ENCODE measurements at places on chromosomes 5 and 9. TPM values are rescaled to one million over a fixed set of nuclear protein-coding genes. Genes with fewer than 3 reads are reported as not detected.
A peak's percentile ranks its signal among the peaks of the same experiment; 100 is the strongest.

- no peak for DNase-seq
Measured at GRCh38 chr9:69633716-69634115, 38.5 kb downstream of the APBA1 start.

GRCh38 chr5:151733358-151734063 is 24.9 kb downstream of the ATOX1 start:
- no peak for DNase-seq

DNA sequence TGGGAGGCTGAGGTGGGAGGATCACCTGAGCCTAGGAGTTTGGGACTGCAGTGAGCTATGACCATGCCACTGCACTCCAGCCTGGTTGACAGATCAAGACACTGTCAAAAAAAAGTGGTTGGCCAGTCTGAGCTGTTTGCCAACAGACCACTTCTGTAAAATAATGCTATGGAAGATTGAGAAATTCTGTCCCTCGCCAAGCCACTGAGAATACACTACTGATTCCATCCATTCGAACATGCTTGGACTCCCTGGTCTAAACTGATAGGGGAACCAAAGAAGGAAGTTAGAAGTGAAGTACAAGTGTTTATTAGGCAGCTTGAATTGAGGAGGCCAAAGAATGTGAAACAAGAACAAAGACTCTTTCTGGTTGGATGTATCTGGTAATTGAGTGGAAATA is 27.2 kb downstream of the ENC1 start:
- DNase-seq: no peak

- DNase-seq: no peak
Measured at GRCh38 chr9:15642369-15642962, 89.6 kb downstream of the CCDC171 start.

DNA sequence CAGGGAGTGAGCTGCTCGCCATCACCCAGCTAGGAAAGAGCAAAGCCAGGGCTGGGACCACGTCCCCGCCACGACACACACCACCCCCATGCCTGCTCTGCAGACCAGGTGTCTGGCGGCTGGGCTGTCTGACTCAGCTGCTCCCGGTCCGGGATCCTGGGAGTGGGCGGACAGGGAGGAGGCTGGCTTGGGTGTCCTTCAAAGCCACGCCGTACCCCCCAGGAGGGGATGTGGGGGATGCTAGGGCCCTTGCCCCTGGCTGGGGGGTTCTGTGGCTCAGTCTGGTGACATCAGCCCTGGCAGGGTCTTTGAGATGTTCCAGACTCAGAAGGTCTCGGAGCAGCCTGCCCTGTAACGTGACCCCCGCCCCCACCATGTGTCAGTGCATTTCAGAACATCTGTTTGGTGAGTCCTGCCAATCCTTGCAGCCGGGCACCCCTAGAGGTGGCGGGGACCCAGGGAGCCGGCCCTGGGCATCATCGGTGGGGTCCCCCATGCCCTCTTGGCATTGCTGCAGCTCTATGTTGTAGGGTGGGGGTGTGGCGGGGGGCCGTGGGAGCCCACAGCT is 62.3 kb downstream of the HMCN2 start:
- DNase-seq: peak; percentile 39

DNA sequence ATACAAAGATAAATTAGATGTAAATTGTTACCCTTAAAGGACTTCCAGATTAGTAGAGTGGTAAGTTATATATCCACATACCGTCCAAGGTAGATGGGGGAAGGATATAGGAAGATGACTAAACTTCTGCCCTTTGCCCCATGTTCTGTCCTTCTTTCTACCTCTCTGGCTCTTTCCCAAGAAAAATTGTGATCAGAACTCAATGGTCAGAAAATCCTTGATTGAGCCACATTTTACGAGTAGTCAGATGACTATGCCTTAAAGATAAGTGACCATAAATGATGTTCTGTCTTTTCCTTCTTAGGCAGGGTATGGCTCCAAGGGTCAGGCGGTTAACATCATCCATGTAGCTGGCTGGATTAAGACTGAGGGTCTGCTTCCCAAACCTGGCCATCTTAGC is 4.4 kb downstream of the FRRS1L start:
- no peak for DNase-seq

GRCh38 chr9:13500034-13500433 is 220.5 kb upstream of the MPDZ start:
- DNase-seq: no peak

GRCh38 chr9:27110181-27110580 is 1.2 kb downstream of the TEK start:
- DNase-seq: no peak

DNA sequence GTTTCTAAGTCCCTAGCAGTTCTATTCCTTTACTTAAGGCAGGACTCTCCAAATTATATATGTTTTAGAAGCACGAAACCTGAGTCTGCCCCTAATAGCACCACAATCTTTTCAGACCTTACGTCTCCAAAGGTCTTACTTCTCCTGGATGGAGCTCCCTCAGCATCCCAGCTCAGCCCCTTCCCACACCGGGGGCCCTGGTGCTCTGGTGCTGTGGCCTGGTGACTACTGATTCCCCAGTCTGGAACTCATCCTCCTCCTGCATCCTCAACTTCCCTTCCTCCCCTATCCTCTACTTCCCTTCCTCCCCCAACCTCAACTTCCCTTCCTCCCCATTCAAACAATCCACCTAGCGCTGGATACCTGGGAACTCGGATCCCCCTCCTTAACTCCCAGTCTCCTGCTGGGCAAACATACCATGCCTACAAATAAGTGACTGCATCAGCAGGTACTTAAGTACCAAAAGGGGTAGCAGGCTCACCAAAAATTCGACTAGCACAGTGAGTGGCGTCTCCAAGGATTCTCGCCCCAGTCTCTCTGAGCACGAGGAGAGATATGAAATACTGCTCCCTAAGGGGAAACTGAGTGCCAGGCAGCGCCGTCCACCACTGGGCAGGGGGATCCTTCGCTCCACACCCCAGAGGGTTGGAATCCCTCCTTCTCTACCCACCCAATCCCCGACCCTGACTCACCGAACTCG is 831 bp downstream of the IGFBPL1 start:
- DNase-seq: no peak

DNA sequence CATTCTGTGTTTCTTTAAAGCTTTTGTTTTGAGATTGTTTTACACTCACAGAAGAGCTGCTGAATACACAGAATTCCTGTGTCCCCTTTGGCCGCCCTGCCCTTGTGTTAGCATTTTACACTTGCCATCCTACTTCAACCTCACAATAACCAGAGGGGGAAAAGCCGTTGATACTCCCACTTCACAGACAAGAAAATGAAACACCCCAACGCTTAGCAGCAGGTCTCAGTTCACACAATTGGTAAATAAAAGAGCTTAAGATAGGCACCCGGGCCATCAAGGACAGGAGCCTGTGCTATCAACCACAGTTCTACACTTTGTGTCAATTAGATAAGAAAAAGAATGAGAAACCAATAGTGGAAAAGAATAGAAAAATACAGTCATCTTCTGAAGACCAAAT is 178.0 kb downstream of the SYK start:
- no peak for DNase-seq

DNA sequence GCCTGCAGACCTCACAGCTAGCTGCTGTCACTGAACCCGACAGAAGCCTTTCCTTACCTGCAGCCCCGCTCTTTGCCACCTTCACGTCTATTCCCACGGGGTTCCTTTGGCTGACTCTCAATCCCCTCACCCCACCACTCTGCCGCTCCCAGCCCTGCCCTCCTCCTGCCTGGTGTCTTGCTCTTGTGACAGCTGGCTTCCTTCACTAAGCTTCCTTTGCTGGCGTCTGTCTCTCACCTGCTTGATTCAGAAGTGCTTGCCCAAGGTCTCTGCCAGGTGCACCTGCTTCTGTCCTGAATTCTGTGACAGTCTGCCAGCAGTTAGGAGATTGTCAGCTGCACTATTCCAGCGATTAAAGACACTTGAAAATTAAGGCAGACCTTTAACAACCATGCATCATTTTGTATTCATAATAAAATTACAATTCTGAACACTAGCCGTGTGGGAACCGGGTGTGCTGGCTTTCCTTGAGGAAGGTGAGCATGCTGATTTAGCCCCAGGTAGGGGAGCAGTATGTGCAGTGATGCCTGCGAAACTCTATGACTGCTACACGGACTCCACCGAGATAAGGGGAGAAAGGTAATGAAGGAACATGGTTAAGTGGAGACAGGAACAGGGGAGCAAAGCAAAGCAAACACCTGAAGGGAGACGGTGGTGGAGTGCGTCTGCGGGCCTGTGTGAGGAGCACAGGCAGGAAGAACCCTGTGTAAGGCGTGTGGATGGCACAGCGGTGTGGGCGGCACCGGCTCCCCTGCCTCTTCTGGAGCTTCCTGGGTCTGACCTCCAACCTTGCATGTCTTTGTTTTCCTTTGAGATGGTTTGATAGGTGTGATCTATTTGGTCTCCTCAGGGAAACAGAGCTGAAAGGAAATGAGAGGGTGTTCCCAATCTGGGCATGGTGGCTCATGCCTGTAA is 80.1 kb upstream of the CACNA1B start:
- peak; percentile 43 for DNase-seq

DNA sequence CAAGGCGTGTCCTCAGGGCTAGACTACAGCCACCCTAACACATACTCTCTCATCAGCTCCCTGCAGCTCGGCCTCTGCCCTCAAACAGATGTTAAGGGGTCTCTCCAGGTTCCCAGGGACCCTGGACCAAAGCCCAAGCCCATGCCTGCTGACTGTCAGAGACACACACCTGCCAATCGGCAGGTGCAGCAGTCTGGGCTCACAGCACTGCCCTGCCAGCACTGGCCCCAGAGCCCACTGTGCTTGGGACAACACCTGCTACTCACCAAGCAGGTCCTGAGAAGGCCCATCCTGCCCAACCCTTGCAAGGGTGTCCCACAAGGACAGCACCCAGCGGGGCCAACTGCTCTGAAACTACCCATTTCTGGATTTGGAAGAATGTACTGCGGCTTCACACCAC is 20.2 kb upstream of the ZDHHC11 start:
- no peak for DNase-seq

DNA sequence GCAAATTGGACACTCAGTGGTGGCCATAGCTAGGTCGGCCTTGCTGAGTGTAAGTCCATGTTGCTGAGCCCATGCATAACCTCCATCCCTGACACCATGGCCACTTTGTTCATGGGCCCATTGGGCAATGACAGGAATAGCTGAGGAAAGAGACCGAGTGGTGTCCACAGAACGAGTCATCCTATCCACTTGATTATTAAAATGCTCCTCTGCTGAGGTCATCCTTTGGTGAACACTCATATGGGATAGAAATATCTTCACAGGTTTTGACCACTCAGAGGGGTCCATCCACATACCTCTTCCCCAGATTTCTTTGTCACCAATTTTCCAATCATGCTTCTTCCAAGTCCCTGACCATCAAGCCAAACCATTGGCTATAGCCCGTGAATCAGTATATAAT is 63.6 kb downstream of the PPIC start:
- no peak for DNase-seq

DNA sequence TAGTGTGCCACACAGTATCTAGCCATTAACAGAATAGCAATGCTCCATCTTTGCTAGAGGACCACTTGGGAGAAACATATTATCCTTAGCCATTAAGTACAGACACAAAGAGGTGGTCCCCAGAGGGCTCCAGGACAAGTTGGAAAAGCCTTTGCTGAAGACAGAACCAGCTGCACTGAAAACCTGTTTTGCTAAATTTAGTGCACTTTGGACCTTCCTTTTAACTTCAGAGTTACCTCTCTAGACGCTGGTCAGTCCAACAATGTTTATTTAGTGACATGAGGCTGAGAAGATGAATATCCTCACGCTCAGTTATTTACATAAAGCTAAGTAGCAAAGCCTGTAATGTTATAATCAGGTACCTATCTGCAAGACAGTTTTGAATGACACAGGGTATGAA is 265.0 kb upstream of the ZNF608 start:
- DNase-seq: no peak

- no peak for DNase-seq
Measured at GRCh38 chr5:39461007-39461682, 36.4 kb upstream of the DAB2 start.

DNA sequence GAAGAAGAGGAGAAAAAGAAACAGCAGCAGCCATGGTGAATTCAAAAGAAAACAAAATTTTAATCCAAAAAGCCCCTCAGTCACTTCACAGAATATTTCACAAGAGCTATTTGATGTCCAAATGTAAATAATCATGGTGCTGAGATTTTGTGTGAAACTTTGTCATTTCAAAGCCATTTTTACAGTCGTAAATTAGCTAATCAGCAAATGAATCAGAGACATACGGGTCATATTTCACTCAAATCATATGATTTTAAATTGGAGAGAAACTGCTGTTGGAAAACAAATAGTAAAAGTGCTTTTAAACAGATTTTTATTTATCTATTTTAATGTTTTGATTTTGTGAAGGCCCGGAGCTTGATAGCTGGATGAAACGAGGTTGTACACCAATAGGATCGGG is 101.4 kb upstream of the SMIM23 start:
- DNase-seq: no peak

Gene HSPB3
- total RNA-seq: not detected

Gene IL4
- total RNA-seq: not detected
